CD8-positive, alpha-beta T cell (primary cell): ENCODE measurements at places on chromosomes 7 and 10.

DNA sequence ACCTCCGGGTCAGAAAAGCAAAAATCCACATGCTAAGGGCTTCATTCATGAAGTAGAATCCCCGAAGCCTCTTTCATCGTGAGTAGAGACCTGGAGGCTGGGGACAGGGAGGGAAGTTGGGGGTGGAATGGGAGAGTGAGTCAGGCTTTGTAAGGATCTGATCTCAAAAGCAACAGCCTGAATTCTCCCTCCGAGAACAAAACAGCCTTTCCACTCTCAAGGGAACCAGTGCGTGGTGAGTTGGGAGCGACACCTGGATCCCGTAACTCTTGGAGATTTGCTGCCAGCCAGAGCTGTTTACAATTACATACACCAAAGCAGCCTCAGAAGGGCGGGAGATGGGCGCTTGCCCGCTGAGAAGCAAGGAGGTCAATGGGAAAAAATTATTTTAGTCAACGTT lies 10.8 kb downstream of the AFAP1L2 start:
- DNase-seq = no peak

GRCh38 chr10:108427146-108427545 lies 1262.6 kb upstream of the SORCS1 start:
- DNase-seq = no peak

GRCh38 chr10:77072361-77072835 lies 565.2 kb downstream of the KCNMA1 start:
- DNase-seq = no peak

GRCh38 chr7:105974471-105974870 lies 11.4 kb downstream of the CDHR3 start:
- DNase-seq = no peak

DNA sequence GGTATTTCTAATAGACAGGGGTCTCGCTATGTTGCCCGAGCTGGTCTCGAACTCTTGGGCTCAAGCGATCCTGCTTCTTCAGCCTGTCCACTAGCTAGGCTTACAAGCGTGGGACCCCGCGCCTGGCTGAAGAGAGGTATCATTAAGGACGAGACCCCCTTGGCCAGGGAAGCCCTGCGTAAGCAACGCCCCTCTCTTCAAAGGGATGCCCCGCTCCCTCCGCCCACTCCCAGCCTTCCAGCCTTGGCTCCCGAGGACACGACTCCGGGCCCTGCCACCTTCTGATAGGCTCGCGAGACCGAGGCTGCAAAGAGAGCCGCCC lies 220 bp upstream of the ZKSCAN5 start:
- no peak for DNase-seq

DNA sequence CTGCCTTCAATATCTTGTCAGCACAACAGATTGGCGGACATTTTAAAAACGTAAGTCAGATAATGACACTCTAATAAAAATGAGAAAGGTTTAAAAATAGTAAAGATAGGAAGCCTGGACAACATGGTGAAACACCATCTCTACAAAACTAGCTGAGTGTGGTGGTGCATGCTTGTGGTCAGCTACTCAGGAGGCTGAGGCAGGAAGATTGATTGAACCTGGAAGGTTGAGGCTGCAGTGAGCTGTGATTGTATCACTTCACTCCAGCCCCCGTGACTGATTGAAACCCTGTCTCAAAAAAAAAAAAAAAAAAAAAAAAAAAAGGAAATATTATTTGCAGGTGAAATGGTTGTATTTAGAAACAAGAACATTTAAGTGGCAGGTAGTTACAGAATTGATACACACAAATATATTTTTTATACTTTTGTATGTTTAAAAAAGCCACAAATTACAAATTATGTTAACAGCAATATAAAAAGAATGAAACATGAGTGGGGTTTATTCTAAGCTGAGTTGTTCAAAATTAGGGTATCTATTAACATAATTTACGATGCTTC lies 141.9 kb downstream of the ADK start:
- no peak for DNase-seq

DNA sequence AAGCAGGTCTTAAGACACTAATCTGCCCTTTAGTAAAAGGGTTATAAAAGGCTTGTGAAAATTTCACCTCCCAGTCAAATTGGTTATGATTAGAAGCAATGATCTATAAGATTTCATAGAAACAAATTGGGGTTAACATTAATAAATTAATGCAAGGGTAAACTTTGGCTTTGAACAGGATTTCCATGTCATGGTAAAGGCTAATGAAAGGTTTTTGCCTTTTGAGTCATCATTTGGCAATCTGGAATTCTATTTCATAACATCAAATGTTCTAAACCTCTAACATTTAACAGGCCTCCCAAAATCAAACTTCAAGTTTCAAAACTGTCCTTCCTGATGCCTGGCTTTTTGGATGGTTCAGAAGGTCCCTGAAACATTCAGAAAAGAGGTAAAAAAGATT lies 62.4 kb downstream of the COA1 start:
- no peak for DNase-seq

DNA sequence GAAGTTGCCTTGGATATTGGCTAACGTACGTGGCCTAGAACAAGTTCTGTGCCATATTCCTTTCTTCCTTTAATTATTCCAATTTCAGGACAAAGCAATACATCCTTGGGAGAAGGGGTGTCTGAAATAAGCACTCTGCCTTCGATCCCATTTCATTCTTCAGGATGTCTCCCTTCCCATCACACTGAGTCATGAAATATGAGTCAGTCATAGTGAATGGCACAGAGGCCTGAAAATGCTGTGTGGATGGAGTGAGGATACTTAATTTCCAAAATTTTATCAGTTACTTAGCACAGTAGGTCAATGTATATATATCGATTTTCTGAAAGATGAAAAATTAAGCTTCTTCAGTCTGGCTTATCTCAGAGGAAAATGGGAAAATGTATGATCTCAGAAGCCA lies 19.5 kb downstream of the EVX1 start:
- DNase-seq = no peak

GRCh38 chr7:148334959-148335577 lies 255.5 kb upstream of the C7orf33 start:
- no peak for DNase-seq

DNA sequence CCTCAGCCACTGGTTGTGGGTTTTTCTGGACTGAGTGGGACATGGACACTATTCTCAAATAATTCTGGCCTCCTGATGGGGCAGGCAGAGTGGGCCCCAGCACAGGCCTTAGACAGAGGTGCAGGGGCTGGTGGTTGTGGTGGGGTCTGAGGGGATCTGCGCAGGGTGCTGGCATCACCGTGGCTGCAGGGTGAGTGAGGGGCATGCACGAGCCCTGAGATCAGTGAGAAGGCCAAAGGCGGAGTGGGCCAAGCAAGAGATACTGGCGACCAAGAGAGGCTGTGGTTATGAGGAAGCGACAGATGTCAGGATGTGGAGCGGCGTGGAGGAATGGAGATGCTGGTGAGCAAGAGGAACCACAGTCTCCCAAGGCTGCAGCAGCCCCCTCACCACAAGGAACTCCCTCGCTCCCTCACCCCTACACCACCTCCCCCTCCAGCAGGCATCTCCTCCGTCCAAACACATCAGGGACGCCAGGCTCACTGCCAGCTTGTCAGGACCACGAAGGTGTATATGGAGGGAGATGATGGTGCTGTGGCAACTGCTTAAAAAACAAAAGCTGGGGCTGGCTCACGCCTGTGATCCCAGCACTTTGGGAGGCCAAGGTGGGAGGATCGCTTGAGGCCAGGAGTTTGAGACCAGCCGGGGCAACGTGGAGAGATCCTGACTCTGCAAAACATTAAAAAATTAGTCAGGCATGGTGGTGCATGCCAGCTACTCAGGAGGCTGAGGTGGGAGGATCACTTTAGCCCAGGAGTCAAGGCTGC lies 9.6 kb downstream of the PRF1 start:
- DNase-seq = no peak

GRCh38 chr10:118459642-118460193 lies 117.6 kb upstream of the FAM204A start:
- peak; percentile 54 for DNase-seq

DNA sequence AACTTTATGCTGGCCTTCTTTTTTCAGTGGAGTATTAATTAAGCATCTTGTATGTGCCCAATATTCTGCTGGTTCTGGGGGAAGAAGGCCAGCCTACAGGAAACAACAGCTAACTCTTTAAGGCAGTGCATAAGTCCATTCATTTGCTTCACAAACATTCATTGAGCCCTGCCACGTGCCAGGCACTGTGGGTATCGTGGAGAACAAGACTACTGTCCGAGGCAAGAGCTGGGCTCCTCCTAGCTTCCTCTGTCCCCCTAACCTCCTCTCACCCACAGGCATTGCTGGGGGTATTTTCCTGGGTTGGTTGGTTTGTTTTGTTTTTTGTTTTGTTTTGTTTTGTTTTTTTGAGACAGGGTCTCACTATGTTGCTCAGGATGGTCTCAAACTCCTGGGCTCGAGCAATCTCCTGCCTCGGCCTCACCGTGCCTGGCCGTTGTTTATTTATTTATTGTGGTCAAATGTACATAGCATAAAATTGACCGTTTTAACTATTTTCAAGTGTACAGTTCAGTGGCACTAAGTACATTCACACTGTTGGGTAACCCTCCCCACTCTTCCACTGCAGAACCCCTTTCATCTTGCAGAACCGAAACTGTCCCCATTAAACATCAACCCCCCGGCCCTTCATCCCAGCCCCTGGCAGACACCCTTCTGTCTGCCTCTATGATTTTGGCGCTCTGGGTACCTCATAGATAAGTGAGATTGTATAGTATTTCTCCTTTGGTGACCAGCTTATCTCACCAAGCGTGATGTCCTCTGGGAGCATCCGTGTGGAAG lies 32.6 kb downstream of the CHST3 start:
- DNase-seq = no peak

GRCh38 chr10:128710798-128711183 lies 584.6 kb upstream of the MKI67 start:
- no peak for DNase-seq

DNA sequence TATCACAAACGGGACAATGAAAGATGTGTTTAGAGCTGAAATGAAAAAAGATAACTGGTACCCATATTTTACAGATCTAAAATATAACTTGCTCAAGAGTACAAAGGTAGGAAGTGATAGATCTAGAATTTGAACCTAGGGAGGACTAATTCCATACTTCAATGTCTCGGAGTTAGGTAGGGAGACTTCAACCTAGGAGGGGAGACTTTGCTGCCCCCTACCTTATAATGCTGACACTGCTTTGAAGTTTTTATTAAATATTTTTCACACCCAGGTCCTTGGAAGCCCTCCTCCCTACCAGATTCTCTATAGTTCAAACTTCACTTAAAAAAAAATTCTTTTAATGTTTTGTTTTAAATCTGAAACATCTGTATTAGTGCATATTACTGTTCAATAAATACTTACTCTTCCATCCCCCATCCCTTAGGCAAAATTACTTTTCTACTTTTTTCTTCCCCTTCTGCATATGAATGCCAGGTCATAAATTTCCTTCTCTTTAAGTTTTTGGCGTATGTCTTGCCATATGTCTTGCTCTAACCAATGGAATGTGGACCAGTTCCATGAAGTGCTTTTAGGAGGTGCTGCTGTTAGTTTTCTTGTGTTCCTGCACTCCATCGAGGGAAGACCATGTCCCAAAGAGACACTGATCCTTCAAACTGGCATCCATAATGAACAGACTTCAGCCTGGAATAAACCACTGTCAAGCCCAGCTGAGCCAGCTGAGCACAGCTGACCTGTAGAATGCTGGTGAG lies 57.8 kb downstream of the MICU1 start:
- DNase-seq = no peak

DNA sequence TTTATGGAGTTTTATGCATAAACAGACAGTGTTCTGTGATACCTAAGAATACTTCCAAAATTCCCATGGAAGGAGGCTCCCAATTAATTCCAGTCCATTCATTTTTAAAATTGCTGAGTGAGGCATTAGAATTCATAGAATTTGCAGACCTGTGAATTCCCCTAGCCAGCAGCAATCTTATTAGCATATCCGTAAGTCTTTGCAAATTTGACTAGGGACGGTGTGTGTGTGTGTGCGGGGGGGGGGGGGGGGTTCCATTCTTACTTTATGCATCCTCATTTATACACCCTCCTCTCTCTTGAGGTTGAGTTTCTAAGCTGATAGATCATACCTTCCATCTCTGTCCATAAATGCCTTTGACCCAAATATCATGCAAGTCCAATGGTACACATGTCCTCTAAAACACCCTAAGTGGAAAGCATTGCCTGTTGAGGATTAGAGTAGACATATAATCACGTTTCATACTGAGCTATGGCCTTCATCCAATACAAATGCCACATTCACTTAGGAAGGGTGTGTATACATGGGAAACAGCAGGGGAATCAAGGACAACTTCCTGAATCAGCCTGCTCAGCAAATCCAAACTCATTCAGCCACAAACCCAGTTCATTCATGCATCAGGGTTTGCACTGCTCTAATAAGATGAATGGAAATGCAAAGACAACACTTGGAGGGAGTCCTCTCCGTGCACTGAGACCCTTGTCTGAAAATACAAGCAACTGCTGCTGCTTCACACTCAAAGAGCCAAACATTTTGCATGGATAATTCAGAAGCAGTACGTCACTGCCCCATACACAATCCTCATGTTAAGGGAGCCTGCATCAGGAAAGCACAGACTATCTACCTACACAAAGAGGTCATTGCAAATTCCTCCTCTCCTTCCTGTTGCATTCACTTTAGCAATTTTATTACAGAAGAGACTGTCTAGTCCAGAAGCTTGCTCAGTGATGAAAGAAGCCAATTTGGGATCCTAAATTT lies 350.8 kb downstream of the KCNMA1 start:
- DNase-seq = no peak

DNA sequence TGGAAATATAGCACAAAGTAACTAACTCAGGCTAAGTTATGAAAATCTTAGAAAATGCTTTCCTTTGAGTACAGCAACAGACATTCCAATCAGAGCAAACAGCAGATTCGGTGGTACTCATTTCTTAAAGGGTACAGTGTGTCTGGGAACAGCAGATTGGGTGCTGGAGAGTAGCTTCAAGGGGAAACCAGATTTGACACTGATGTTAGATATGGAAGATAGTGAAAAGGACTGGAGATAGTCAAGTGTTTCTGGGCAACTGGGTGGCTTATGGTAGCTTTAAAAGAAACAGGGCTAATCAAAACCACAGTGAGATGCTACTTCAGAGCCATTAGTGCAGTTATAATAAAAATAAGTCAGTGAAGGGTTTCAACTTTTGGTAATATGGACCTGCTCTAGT lies 12.1 kb upstream of the UMAD1 start:
- no peak for DNase-seq
